CD4-positive, alpha-beta T cell treated with Interleukin-4 for 1 hour (primary cell): ENCODE measurements at places on chromosomes 6 and 20.

DNA sequence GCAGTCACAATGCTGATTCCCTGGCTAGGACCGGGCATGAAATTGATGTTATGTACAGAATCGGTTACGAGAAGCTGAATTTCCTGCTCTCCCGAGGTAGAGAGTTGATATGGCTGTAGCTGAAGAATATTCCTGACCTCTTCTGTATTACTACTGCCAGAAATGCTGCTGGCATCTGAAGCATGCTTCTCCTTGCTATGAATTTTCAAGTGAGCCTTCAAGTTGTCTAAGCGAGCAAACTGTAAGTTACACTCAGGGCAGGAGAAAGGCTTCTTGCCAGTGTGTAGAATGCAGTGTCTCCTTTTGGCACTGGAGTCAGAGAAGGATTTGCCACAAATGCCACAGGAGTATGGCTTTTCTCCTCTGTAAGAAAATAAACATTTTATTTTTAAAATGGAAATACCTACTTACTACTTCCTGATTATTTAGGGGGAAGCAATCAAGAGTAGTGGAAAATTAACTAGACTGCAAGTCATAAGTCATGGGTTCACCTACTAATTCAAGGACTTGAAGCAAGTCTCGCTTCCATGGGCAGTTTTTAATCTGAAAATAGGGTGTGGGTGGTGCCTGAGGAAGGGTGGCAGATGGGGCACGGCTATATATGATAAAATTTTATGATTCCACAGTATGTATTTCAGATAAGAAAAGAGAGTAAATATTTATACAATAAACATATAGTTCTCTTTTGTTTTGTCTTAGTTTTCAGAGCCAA lies 10.8 kb upstream of the MICAL1 start:
- no peak for DNase-seq

DNA sequence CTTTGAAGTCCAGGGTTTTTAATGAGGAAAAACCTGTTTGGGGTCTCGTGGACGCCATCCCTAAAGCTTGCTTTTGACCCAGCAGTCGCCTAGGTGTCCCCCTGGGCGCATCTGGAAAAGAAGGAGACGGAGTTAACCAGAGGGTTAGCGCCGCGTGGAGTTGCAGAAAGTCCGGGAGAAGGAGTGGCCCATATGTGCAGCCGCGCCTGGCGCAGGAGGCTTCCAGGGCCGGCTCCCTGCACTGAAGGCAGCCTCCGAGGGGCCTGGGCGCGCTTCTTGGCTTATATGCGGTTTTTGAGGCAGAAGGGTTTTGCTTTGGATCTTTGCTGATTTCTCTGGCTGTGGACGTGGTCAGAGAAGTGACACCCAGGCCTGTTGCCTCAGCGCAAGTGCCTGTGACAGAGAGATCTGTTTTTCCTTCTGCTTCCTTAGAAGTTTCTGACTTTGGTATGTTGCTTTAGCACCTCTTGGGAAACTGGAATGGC lies 987 bp downstream of the TMEM181 start:
- DNase-seq: no peak

GRCh38 chr6:134289204-134289575 lies 28.7 kb downstream of the SGK1 start:
- no peak for DNase-seq

DNA sequence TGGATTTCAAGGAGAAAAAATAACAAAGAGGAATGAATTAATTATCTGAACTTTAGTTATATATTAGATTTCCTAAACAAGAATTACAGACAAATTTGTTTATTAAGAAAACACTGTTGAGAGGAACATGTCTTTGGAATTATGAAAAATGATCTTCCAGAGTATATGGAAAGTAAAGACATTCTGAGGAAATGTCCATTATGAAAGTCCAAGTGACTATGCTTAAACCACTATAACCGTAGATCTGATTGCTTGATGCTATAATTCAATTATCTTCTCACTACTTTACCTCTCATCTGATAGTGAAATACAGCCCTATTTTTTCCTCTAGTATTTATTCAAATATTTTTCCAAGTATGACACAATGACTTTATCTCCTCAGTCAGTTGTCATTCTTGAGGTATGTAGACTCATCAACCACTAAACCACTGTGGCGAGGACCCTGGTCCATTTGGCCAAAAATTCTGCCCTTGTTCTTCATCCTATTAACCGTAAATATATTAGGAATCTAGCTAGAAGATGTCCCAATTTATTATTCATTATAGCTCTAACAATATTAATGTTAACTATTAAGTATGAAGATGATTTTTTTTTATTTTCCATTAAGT lies 37.3 kb upstream of the AHI1 start:
- DNase-seq: no peak

- DNase-seq: no peak
These were observed 188.5 kb downstream of the REV3L start for GRCh38 chr6:111294374-111294967.

- no peak for DNase-seq
These were observed 48.5 kb upstream of the E2F3 start for GRCh38 chr6:20353134-20353533.

- peak; percentile 10 for DNase-seq
These were observed 151.3 kb upstream of the ZFP64 start for GRCh38 chr20:52342913-52343312.

DNA sequence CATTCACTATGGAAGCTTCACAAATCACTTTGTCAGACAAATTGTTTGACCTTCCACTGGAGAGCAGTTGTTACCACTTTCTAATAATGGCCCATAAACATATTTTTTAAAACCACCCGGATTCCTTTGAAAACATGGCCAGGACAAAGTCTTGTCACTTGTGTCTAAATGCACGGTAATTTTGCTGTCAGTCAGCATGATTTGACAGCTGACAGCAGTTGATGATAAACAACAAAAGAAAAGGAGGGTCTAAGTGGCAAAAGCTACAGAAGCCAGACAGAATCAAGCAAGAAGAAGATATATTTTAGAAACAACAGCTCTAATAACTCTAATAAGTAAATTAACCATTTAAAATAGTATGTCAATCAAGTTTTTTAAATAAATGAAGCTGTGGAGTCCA lies 27.7 kb upstream of the CARMIL1 start:
- DNase-seq: no peak

- peak; percentile 70 for DNase-seq
These were observed 323.8 kb upstream of the JARID2 start for GRCh38 chr6:14921878-14922671.
